ENCODE measurements at places on chromosomes 5 and 9.

DNA sequence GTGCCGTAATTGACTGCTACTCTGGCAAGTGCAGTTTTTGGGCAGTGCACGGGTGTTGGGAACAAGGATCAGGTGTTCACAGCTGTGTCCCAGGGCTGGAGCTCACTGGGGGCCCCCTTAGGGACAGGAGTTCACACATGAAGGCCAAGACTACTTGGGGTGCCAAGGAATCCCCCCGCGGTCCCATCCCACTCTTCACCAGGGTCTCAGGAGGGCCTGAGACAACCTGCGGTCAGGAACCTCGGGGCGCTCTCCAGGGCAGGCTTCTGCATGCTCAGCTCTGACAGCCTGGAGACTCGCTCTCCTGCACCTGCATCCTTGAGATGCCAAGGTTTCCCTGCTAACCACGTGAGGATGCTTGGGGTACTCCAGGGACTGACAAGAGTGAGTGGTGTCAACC lies 2.3 kb upstream of the MAN1B1 start:
- DNase-seq, result no peak

DNA sequence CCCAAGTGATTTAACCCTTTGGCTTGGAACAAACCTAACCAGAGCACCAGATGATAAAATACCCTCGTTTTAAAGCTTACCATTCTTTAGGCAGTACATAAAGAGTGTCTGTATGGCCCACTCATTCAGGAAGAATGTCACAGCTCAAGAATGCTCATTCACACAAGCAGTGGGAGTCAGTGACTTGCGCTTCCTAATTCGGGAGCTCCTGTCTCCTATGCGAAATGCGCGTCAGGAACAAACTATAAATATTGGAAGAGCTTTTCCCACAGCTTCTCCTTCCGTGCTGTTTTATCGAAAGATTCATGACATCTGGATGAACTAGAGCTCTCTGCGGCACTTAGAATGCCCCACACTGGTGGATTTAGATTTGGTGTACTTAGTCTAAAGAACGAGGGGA lies 66.6 kb downstream of the NTRK2 start:
- no peak for DNase-seq

GRCh38 chr9:15606643-15607472 lies 54.0 kb downstream of the CCDC171 start:
- no peak for DNase-seq

GRCh38 chr5:112379542-112380325 lies 39.3 kb downstream of the EPB41L4A start:
- no peak for DNase-seq

- DNase-seq, result no peak
These were observed 38.0 kb upstream of the CCDC152 start for GRCh38 chr5:42718591-42718990.

DNA sequence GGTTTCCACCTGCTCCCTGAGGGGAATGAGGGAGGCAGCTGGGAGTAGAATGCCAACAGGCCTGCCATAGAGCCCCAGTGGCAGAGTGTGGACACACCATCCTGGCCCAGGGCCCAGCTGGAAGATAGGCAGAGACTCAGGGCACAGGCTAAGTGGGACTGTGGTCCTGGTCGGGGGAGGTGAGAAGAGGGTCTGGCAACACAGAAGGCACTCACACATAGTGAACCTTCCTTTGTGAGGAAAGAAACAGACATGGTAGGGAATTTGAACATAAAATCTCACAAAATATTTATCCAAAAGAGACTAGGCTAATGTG lies 41.2 kb downstream of the WDR36 start:
- DNase-seq, result no peak

DNA sequence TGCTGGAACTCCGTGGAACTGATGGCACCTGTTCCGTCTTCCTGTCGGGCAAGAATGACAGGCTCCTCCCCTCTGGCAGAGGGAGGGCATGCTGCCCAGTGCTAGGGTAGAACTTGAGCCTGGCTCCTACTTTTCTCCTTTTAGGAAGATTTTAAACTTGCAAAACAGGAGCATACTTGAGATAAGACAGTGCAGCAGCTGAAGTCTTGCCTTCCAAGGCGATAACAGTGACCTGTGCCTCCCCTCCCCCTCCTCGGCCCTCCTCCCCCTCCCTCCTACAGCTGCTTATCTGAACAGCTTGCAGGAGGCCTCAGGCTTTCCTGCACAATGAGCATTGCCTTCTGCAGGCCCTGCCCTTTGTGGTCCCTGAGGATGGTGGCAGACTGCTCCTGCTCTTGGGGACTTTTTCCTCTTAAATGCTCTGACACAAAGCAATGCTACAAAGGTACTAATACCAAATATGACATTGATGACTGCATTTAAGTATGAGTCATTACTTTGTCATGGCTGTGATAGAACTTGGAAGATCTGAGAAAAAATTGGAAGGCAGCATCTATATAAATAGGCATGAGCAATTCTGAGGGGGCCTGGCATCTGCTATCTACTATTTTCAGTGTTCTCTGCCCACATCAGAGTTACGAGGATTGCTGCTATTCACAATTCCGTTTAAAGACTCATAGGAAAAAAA lies 2.0 kb downstream of the GADD45G start:
- no peak for DNase-seq

DNA sequence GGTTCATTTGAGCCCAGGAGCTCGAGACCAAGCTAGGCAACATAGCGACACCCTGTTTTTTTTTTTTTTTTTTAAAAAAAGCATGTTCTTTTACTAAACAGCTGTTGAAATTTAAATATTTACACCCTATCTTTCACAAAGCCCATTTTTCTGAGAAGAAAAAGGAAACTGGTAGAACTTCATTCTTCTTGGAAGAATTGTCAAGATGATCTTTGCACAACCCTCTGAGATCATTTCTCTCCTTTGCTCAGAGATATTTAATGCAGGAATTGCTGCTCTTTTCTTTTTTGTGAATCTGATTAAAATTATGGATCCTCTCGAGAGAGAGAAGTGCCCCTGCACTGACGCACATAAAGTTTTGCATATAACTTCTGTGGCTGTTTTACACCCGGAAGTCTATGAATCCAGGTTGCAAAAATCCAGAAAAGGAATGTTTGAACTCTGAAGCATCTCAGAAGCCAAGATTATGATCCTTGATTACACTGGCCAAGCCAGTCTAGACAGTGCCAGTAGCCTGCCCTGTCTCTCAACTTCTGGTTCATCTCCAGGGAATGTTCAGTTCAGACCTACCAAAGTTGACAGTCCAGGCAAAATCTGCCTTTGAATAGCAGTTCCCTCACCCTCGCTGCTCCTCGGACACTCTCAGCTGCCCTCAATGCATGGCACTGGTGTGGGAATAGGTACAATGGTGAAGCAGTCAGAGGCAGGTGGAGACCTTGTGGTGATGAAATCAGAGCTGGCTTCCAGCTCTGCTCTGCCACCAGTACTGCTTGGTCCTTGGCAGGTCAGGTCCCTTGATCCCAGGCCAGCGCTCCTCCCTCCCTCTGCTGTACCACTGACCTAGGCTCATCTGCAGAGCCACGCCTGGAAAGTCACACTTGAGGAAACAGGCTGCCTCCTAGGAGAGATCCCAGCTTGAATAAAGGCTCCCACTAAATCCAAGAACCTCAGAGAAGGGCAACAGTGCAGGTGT lies 13.3 kb upstream of the SLC31A2 start:
- DNase-seq, result no peak

GRCh38 chr9:87007711-87008366 lies 60.5 kb upstream of the GAS1 start:
- DNase-seq, result peak; percentile 21

DNA sequence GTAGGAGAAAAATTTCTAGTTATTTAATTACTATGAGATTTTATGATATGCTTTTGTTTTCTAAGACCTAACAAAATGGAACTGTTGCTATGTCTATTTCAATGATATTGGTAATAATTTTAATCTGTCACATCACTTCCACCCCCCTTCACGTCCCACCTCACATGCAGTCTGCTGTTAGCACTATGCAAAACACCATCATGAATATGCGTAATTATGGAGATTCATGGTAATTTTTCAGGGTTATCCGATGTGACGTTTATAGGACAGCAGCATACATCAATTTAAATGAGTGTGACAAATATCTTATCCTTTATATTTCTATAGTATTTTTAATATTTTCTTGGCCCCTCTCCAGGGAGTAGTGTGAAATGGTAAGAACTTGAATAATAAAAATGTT lies 283.8 kb upstream of the TMEM161B start:
- no peak for DNase-seq

DNA sequence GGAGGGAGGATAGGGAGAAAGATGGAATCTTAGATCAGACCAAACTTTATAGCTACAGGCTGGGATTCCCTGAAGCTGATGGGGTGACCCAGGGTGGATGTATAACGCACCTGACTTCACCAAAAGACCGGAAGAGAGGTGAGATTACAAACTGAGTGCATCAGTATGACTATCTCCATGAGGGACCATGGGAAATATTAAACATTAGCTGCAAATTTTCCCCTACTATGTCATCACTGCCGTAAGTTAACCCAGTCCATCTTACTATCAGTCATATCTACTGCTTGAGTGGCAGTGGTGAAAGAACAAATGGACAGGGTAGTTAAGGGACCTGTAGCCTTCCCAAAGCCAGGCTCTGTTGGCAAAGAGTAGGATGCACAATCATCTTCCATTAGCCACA lies 368.3 kb downstream of the EFNA5 start:
- no peak for DNase-seq

DNA sequence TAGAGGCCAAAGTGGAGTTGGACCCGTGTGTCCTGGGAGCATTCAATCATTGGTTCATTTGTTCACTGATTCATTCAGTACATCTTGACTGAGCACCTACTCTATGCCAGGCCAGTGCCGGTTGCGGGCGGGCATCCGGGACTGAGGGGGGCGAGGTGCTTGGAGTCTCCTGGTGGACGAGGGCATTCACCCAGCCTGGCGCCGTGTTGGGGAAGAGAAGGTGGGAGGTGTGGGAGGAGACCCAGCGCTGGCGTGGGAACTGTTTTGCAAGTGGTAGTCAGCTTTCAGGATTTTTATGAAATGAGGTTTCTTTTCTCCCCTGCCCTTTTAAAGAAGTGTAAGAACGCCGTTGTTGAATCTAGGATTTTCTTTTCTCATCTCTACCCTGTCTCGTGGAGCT lies 37.2 kb downstream of the NCS1 start:
- DNase-seq, result no peak

Data from AG04449 (cell line).